SK-N-MC (cell line): ENCODE measurements at places on chromosomes 3 and 15.

DNA sequence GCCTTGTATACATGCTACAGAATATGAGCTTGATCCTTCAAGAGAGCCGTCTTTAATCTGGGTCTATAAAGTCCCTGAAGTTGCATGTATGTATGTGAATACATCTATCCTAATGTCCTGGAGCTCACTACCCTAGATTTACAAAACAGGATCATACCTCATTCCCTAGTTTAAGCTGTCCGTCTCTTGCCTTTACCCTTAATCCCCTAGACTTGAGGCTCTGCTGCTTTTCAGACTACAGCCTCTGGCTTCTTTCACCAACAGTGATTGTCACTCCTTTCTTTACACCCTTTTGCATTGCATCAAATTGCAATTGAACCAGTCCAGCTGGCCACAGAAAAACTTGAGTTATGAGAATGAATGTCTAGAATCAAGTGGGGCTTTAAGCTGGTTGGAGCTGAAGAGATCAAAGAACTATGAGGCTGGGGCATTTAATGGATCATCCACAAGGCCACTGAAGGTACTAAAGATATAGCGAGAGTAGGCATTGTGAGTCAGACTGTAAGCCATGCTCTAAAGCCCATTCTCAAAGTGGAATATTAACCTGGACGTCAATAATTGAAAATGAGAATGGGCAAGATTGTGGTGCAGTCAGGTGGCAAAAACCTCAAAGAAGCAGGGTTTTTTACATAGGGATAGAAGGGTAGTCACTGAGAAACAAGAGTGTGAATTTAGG, 12.3 kb upstream of the PLD1 start:
- no peak for DNase-seq

GRCh38 chr3:32733631-32734229, 48.7 kb downstream of the CNOT10 start:
- DNase-seq, result no peak

- DNase-seq, result no peak
Observed at GRCh38 chr15:78092261-78093041, at the start of gene SH2D7. TSS of gene SH2D7 (plus strand) at chr15:78092561. CDS start at chr15:78092585, 24 bp downstream.

DNA sequence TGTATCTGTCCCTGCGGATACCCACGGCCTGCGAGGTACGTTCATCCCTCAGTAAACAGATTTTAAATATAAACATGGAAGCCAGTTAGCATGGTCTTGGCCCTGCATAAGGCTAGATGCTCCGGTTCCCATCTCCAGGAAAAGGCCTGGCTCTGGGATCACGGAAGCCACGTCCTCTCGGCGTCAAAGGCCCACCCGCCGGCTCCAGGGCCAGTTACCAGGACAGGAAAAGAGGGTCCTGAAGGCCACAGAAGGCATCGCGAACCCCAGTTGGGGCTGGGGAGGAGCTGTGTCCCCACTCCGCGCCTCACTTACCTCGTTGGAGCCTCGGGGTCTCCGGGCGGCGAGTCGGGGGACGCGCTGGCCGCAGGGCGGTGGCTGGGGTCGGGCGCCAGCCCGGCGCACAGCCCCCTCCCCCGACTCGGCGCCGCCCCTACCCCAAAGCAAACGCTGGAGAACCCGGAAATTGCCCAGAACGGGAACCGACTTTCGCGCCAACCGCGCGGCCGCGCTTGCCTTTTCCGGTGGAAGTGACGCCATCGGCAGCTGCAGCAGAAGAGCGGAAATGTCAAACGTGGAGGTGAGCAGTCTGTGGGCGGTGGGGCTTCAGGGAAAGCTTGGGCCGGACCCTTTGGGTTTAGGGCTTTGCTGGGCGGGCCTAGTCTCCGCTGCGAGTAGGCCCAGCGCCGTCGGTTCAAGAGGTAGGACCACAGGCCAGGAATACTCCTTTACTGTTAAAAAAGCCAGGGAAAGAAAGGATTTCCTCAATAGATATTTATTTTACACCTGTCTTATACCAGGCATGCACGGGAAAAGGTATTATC, at the start of gene TOPBP1:
TSS of gene TOPBP1 (minus strand) at position 488 of the 824 bp plus-strand sequence. CDS start 814 bp downstream, outside the sequence.
- DNase-seq, result no peak

- DNase-seq, result peak; percentile 6
Observed at GRCh38 chr3:54188176-54188791, 65.9 kb downstream of the CACNA2D3 start.

GRCh38 chr3:192494174-192494573, 233.2 kb downstream of the FGF12 start:
- no peak for DNase-seq

- no peak for DNase-seq
Observed at GRCh38 chr15:40310001-40310959, 2.5 kb upstream of the PLCB2 start.

GRCh38 chr3:38500688-38501417, 4.7 kb downstream of the EXOG start:
- no peak for DNase-seq
